ENCODE measurements at places on chromosomes 1 and 21.

DNA sequence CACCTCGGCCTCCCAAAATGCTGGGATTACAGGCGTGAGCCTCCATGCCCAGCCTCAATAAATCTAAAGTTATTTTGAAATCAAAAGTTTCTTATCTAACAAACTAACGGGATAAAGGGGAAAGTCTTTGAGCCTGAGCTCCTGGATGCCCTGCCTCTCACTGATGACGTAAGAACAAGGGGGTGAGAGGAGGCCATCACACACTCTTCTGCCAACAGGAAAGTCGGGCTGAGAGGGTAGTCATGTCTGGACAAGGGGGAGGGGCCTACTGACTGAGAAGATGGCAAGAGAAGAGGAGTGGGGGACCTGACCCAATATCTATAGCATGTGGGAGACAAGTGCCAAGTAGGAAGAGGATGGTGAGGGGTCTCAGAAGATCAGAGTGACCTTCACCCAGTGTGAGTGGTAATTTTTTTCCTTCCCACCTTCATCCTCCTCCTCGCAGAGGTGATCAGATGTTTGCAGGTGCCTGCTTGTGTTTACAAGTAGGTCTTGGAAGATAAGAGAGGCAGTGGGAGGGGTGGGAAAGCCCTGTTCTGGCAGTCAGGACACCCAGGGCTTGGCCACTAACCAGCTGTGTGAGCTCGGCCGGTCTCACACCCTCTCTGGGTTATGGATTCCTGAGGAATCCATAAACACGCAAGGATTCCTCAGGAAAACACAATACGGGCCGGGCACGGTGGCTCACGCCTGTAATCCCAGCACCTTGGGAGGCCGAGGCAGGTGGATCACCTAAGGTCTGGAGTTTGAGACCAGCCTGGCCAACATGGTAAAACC is 9.6 kb downstream of the UQCRHL start:
- DNase-seq, result no peak

GRCh38 chr1:179311149-179311700 is 17.6 kb downstream of the SOAT1 start:
- no peak for DNase-seq

- DNase-seq, result no peak
Observed at GRCh38 chr1:201633811-201634210, 94.9 kb downstream of the NAV1 start.

DNA sequence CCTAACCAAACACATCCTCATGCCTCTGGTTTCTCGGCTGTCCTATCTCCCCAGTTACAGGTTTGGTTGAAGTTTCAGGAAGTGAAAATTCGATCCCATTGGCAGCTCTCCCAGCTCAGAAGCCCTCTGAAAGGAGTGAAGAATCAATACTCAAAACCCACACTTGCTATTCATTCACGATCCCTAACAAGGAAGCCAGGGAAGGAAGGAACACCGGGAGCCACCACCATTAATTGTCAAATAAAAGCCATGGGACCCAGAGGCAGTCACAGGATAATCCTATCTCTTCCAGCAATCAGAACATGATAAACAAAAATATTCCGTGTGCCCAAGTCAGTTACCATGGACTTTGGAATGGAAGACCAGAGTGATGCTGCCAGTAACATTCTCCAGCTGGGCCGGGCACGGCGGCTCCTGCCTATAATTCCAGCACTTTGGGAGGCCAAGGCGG is 7.0 kb downstream of the TMPRSS2 start:
- no peak for DNase-seq

DNA sequence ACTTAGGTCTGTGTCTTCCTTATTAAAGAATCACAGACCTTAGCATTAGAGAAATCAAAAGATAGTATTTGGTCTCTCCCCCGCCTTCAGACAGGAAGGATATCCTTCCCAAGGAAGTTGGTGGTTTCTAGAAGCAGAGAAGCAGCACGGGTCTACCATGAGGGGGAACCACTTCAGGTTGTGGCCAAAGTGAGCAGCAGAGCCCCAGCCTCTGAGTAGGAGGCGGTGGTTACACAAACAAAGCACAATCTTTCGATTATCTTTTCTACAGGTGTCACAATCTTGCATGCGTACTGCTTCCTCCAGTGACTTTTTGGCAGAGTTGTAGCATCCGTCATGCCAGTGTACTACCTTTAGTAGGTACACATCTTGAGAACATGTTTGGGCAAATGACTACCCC is 8.8 kb downstream of the PGLYRP4 start:
- no peak for DNase-seq

DNA sequence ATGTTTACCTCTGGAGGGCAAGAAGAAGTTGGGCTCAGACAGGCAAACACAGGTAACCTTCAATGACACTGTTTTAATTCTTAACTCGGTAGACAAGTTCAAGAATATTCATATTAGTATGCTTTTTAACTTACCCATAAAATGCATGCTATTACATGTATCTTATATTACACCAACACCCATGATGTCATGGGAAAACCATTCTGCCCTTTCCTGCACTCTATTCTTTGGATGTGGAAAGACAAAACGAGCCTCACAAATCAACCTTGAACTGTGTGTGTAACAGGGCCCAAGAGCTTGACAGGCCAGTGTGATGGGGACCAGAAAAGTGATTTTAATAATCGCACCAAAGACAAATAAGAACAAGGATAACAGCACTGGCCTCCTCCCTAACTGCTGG is 22.6 kb upstream of the RAP1GAP start:
- DNase-seq, result no peak

DNA sequence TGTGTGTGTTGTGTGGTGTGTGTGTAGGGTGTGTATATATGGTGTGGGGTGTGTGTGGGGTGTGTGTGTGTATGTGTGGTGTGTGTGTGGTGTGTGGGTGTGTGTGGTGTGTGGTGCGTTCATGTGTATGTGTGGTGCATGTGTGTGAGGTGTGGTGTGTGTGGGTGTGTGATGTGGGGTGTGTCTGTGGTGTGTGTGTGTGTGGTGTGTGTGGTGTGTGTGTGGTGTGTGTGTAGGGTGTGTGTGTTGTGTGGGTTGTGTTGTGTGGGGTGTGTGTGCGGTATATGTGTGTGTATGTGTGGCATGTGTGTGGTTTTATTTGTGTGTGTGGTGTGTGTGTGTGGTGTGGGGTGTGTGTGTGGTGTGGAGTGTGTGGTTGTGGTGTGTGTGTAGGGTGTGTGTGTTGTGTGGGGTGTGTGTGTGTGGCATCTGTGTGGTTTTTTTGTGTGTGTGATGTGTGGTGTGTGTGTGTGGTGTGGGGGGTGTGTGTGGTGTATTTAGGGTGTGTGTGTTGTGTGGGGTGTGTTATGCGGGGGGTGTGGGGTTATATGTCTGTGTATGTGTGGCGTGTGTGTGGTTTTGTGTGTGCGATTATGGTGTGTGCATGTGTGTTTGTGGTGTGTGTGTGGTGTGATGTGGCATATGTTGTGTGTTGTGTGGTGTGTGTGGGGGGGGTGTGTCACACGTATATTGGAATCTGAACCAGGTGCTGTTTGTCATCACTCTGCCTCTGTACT is 17.1 kb upstream of the ZBTB21 start:
- DNase-seq, result no peak

- DNase-seq, result no peak
Observed at GRCh38 chr21:14632359-14632758, 86.2 kb upstream of the SAMSN1 start.

- DNase-seq, result peak; percentile 42
Observed at GRCh38 chr1:19338323-19338762, 26.2 kb downstream of the SLC66A1 start.

DNA sequence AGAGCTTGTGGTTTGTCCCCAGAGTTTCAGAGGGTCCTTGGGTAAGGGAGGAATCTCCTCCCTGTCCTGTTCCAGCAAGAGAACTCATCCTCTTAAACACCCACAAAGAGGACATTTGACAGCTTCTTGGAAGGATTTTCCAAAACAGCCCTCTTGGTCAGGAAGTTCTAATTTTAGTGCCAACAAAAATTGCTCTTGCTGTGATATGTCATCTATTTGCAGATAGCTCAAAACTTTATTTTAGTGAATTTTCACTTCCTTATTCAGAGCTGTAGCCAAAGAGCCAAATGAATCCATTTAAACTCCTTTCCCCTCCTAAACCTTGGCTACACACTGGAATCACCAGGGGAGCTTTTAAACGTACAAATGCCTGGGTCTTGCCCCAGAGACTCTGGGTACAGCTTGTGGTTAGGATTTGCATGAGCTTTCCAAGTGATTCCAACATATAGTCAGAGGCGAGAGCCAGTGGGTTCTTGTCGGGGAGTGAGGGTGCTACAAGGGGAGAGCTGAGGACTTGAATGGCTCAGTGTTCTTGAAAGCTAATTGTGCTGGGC is 11.8 kb upstream of the RASSF5 start:
- DNase-seq, result no peak

- no peak for DNase-seq
Observed at GRCh38 chr21:35191128-35191527, 142.0 kb upstream of the RUNX1 start.

- DNase-seq, result no peak
Observed at GRCh38 chr1:199204231-199204630, 565.4 kb downstream of the PTPRC start.

DNA sequence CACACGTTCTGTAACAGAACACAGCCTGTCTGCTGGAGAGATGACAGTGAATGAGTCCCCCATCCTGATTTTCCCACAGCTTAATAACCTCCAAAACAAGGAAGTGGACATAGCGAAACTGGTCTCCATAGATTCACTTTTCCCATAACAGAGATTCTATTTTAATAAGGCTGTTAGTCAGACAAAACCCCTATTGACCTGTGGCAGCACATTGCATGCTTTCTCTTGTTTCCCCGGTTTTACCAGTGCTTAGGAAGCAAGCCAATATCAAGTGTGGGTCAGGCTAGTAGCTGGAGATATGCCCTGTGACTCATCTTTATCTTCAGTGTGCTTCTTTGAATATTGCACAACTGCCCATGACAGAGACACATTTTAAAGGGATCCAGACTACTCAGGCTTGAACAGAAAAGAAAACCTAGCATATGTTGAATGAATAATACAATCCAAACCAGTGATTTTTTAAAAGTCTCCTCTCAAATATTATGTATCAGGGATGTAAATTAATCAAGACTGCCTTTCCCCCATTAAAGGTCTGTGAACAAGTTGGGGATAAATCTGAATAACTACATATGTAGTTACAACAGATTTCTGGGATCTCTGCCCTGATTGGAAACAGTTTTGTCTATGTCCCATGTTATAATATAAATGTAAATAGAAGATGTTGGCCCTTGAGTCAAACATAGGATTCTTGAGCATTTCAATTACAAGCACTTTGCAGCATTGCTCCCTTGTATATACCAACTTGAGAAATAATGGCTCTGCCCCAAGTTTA is 11.9 kb upstream of the CLDN8 start:
- no peak for DNase-seq

DNA sequence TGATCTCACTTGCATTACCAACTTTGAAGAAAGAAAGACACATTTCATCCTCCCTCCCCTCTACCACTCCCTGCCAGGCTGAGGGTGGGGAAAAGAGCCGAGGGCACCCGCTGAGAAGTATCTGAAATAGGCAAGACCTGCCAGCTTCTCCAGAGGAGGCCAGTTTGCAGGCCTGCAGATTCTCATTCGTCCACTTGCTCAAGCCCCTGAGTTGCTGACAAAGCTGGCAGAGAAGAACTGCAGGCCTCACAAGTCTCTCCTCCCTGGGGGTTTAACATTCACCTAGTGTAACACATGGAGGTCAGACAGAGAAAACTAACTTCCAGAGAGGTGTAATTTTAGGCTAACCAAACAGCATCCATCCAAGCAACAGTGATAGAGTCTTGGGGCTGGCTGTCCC is 376.4 kb downstream of the HHAT start:
- no peak for DNase-seq

GRCh38 chr1:11563560-11564069 is 84.7 kb downstream of the DISP3 start:
- peak; percentile 29 for DNase-seq
